CD14-positive monocyte (primary cell): ENCODE measurements at places on chromosomes 7 and 10.
A peak's percentile ranks its signal among the peaks of the same experiment; 100 is the strongest.

- DNase-seq, result peak; percentile 17
These were observed 16.9 kb downstream of the SMURF1 start for GRCh38 chr7:99126921-99127553.

GRCh38 chr10:122998934-122999333 lies 9.7 kb downstream of the IKZF5 start:
- DNase-seq, result no peak

GRCh38 chr10:14705548-14706230 lies 69.0 kb downstream of the FAM107B start:
- DNase-seq, result peak; percentile 40

- no peak for DNase-seq
These were observed 36.0 kb downstream of the ANK3 start for GRCh38 chr10:60353519-60354258.

GRCh38 chr10:30553626-30554439 lies 75.7 kb downstream of the LYZL2 start:
- no peak for DNase-seq

DNA sequence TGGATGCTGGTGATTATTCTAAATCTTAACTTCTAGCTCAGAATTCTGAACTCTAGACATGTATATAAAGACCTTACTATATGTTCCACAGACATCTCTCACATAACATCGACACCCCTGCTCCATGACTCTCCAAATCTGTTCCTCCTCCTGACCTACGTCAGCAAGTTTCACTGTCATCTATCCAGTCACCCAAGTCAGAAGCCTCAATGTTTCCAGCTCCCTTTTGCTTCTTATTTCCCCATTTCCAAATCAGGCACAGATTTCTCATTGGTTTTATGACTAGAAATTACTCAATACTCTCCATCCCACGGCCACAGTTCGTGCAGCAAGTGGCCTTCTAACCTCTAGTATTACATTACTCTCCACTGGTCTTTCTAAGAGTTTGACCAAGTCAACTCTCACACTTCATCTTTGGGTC lies 28.5 kb downstream of the EPC1 start:
- DNase-seq, result peak; percentile 98

GRCh38 chr7:78953090-78953489 lies 500.4 kb downstream of the MAGI2 start:
- DNase-seq, result no peak

- no peak for DNase-seq
These were observed 269.6 kb upstream of the LRGUK start for GRCh38 chr7:133857376-133858119.

DNA sequence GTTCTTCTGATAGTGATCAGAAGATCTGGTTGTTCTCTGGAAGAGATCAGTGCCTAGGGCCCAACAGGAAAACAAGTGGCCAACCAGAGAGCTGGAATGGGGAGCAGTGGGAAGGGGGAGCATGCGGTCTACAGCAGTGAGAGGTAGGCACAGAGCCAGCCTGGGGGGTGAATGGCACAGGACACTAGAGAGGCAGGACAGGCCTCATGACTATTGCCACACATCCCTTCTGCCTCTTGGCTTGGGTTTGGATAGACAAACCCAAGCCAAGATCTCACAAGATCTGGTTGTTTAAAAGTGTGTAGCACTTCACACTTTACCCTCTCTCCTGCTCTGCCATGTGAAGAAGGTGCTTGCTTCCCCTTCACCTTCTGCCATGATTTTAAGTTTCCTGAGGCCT lies 224.4 kb downstream of the ARHGAP12 start:
- no peak for DNase-seq

DNA sequence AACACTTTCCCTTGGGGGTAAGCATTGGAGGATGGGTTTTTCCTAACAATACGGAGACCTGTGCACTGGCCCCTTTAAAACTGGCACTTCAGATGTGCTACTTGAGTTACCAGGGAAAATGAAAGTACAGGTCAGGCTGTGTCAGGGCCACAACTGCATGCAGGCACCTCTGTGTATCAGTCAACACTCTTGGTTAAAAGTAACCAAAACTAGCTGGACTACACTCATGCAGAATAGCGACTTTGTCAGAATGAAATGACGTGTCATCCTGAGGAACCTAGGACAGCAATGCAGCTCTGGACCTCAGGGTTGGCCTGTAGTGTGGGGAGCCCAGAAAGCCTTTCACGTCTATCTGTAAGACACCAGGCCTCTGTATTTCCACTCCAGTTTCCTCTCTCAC lies 33.8 kb upstream of the SMKR1 start:
- no peak for DNase-seq

- no peak for DNase-seq
These were observed 1.1 kb upstream of the DLG5 start for GRCh38 chr10:77927402-77928246.

- no peak for DNase-seq
These were observed 366.4 kb downstream of the INHBA start for GRCh38 chr7:41336455-41336952.

DNA sequence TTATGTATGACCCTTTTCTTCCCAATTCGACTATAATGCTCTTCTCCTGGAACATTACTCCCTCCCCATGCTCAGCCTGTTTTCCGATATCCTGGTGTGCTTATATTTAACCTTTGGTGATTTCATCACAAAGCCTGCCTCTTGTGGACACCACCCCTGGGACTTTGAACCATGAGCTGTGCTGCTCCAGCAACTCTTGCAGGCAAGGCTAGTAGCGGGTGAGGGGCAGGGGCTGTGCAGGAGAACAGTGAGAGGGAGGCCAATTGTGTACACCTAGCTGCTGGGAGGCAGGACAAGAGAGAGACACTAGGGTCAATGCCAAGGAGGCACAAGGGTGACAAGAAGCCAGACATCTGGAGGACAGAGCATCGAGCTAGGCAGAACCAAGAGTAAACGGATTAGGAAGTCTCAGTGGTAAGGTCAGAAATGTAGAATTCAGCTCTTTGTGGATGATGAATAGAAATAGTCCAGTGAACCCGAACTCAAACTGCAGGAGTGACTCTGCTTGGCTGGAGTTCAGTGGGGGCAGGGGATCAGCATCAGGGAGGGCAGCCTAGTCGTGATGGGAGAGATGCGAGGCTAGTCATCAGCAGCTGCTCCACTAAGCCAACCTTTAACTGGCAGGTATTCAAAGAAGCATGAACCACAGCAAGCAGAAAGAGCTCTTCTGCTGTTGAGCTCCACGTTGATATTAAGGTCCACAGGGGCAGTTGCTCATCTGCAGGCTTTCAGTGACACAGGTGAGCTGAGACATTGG lies 31.0 kb upstream of the MKI67 start:
- DNase-seq, result no peak
